Cortex of kidney (tissue), 1 donor: ENCODE measurements at places on chromosomes 5 and 9.

DNA sequence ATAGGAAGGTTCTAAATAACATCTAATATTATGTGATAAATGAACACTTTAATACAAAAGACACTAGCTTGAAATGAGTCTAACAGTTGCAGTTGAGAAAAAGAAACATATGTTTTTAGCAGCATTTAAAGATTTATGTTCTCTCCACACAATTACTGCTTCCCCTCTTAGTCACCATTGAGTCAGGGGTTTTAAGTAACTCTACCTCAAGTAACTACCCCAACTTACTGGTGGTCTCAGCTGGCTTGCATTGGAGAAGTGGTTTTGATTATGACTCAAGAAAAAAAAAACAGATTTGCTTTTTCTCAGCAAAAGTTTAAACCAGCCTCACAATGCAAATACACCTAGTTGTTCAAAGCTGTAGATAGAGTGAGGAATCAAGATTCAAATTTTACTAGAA, 1216.5 kb upstream of the CDH9 start:
- DNase-seq, result no peak

- DNase-seq, result no peak
Observed at GRCh38 chr5:110653231-110653970, 73.1 kb downstream of the TMEM232 start.

DNA sequence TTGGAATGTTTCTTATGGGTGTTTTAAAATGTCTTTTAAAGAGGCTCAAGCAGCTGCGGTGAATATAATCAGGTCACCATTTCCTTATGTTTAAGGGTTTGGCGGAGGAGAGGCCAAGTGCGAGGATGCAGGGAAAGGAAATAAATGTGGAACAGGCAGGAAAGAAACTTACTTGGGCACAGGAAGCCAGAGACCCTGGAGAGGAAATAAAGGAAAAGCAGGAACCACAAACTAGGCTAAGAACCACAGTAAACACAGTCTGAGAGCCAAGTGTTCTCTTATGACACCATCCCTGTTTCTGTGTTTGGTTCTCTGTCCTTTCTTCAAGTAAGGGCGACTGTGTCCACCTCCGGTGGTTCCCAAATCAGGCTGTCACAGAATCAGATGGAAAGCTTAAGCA, 166.5 kb downstream of the C9orf152 start:
- DNase-seq, result no peak

GRCh38 chr5:95803271-95804148, 19.0 kb downstream of the GLRX start:
- no peak for DNase-seq

DNA sequence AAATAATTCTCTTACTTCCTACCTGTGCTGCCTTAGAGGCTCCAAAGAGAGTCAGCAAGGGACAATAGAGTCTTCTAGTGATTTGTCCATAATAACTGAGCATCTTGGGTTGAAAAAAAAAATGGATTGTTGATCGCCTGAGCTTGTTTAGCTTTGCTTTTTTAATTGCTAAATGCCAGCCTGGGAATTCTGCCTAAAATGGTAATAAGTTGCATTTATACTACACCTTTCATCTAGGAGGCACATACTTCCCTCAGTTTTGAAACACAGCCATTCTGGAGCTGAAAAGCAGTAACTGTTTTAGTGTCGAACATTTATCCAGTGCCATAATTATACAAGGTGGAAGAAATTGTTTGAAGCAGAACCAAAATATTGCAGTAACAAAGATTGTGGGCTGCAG, 421.3 kb downstream of the CAAP1 start:
- no peak for DNase-seq

DNA sequence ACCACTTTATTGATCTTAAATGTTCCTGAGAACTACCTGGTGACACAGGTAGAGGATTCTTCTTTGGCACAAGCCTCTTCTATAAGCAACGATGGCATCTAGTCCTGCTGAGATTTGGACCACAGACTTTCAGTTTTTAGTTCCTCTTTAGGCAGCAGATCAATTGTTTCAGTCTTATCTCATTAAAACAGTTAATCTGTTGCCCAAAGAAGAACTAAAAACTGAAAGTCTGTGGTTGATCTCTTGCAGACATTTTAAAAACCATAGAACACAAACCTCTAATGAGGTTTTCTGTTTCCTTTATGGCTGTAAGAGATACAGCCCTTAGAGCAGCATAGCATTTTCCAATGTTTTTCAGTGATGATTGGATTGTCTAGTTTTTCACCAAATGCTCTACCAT, 480.9 kb downstream of the MTRR start:
- no peak for DNase-seq

- DNase-seq, result no peak
Observed at GRCh38 chr9:95086564-95086955, 230.9 kb downstream of the FANCC start.

GRCh38 chr9:36407122-36407723, 7.2 kb upstream of the RNF38 start:
- no peak for DNase-seq

DNA sequence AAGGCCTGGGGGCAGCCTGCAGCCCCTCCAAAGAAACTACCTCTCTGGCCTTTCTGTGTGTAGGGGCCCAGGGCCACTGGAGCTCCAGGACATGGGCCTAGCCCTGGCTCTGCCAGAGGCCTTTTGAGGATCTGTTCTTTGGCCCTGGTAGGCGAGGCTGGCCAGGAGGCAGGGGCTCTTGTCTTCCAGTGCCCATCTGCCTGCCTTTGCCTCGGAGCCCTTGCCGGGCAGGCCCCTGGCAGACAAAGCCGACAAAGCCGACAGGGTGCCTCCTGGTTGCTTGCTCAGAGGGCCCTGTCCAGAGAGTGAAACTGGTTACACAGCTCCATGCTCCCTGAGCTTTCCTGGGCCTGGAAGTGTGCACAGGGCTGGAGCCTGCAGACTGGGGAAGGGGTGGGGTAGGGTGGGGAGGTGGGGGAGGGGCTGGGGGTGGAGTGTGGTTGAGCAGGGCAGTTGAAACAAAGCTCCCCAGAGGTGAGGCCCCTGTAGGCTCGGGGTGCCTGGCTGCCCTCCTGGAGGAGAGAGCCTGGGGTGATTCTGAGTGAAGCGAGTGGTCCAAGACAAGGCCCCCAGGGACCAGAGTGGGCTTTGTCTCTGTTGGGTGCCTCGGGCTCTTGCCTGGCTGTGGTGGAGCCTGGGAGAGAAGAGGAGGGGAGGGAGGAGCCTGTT, 29.3 kb downstream of the PTPA start:
- DNase-seq, result no peak

DNA sequence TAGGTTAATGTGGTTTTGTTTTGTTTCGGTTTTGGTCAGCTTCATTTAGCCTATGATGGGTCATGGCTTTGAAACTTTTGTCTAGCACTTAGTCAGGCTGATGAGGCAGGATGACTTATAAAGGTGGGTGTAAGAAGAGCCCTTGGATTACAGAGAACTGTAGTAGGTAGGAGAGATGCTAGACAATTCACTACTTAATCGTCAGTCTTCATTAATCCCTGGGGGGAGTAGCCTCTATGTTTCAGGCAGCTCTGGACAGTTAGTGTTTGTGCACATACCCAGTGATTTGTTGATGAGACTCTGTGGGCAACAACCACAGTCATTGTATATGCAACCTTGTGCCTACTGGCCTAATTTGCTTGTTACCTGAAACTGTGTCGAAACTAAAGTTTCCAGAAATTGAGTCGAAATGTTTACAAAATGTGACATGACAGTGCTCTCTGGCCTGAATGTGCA, 113.3 kb downstream of the MTREX start:
- no peak for DNase-seq

GRCh38 chr5:131206772-131207171, 36.0 kb downstream of the LYRM7 start:
- no peak for DNase-seq

- no peak for DNase-seq
Observed at GRCh38 chr5:134637116-134637721, 4.6 kb upstream of the SAR1B start.
